ENCODE measurements at places on chromosomes 5 and 9.

GRCh38 chr9:18448101-18448500 lies 25.9 kb upstream of the ADAMTSL1 start:
- no peak for DNase-seq

GRCh38 chr5:10091701-10092100 lies 158.0 kb downstream of the ATPSCKMT start:
- DNase-seq = no peak

DNA sequence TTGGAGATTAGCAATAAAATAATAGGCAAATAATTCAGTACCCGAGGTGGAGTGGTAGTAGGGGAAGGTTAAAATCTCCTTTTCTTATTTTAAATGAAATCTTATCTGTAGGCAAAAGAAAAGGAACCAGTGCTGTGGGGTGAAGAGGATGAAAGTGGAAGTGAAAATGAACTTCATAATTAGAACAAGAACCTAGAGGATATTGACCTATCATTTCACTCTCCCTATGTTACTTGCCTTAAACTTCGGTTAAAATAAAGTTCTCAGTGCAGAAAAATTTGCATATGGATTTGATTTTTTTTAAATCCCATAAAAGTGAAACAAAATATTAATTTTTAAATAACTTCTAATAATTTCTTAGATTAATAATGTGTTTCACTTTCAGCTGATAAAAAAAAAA lies 1094.9 kb upstream of the C9orf72 start:
- DNase-seq = no peak

GRCh38 chr9:14303521-14303920 lies 10.4 kb downstream of the NFIB start:
- DNase-seq = no peak

- no peak for DNase-seq
Measured at GRCh38 chr5:89246864-89247263, 363.9 kb upstream of the MEF2C start.

GRCh38 chr5:150064681-150065220 lies 21.6 kb downstream of the CSF1R start:
- DNase-seq = no peak

DNA sequence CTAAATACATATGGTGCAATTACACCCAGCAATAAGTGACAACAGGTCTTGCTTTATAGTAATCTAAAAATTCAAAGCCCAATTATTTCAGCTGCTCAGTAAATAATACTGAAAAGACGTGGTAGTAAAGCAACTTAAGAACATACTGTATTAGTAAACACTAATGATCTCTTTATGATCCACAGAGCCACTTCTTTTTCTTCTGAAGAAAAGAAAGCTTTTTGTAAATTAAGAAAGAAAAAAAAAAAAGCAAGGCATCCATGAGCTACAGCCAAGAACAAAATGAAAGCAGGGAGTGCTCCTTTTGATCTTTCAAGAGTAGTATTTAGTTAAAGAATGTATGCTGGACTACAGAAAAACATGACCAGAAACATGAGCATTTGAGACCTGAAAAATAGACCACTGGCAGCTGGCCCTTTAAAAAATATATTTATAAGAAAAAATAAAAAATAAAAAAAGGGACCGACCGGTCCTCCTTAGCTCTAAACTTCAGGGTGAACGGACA lies 348.7 kb downstream of the GLIS3 start:
- no peak for DNase-seq

- DNase-seq = no peak
Measured at GRCh38 chr5:159333545-159333925, 3.2 kb upstream of the IL12B start.

DNA sequence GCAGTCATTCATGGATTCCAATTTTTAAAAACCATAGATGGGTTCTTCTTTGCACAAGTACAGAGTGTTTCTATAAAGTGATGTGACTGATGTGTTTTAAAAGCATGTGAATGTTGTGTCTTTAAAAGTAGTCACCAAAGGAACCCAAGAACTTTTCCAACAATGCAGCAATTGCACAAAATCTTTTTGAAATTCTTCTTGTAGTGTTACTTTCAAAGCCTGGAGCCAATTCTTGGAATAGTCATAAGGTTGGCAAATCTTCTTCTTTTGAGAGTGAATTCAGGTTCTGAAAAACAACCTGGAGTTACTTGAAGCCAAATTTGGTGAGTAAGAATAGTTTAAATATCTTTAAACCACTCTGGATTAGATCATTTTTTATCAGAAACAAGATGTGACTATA lies 10.5 kb downstream of the GRAMD2B start:
- DNase-seq = no peak

DNA sequence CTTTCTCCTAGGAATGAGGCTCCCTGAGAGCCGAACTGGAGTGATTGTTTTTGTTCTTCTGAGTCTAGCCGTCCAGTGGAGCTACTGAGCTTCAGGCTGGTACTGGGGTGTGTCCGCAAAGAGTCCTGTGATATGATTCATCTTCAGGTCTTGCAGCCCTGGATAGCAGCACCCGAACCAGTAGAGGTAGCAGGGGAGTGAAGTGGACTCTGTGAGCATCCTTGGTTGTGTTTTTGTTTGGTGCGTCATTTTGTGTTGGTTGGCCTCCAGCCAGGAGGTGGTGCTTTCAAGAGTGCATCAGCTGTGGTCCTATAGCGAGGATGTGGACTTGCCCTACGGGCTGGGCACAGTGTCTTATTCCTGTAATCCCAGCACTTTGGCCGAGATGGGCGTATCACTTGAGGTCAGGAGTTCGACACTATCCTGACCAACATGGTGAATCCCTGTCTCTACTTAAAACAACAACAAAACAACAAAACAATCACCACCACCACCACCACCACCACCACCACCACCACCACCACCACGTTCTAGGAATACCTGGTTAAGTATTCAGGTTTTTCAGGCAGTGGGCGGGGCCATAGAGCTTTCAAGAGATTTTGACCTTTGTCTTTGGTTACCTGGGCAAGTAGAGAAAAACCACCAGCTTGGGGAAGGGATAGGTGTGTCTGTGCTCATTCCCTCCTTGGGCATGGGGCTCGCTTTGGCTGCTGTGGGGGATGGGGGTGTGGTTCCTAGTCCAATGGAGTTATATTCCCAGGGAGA lies 154.0 kb downstream of the WDR70 start:
- no peak for DNase-seq

- no peak for DNase-seq
Measured at GRCh38 chr5:173163219-173163618, 18.9 kb downstream of the BNIP1 start.

DNA sequence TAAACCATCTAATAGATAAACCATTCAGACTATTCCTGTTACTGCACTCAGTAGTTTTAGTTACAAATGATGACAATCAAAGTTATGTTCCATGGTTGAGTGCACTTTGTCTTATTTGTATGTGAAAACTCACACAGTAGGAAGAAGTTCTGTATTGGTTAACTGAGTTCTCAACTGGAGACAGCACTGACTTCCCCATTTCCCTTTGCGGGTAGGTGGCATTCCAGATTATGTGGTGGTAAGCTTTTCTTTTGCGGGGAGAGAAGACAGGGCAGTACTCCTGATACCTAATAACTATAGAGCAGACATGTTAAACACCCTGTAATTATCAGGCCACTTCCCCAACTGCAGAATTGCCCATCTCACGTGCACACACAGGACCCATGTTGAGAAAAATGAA lies 24.4 kb downstream of the TARS1 start:
- no peak for DNase-seq

- DNase-seq = no peak
Measured at GRCh38 chr5:57862471-57862911, 379.9 kb upstream of the ACTBL2 start.

GRCh38 chr5:7391814-7392692 lies 3.9 kb upstream of the ADCY2 start:
- DNase-seq = no peak

- no peak for DNase-seq
Measured at GRCh38 chr5:168393773-168394172, 92.5 kb upstream of the RARS1 start.

- DNase-seq = no peak
Measured at GRCh38 chr5:181246276-181247049, 2.8 kb upstream of the RACK1 start.

Data from central memory CD8-positive, alpha-beta T cell (primary cell).